ENCODE measurements at places on chromosomes 5 and 9.

- no peak for DNase-seq
Measured at GRCh38 chr5:158026304-158027031, 167.5 kb upstream of the CLINT1 start.

GRCh38 chr9:3468421-3469205, 57.2 kb downstream of the RFX3 start:
- DNase-seq = no peak

DNA sequence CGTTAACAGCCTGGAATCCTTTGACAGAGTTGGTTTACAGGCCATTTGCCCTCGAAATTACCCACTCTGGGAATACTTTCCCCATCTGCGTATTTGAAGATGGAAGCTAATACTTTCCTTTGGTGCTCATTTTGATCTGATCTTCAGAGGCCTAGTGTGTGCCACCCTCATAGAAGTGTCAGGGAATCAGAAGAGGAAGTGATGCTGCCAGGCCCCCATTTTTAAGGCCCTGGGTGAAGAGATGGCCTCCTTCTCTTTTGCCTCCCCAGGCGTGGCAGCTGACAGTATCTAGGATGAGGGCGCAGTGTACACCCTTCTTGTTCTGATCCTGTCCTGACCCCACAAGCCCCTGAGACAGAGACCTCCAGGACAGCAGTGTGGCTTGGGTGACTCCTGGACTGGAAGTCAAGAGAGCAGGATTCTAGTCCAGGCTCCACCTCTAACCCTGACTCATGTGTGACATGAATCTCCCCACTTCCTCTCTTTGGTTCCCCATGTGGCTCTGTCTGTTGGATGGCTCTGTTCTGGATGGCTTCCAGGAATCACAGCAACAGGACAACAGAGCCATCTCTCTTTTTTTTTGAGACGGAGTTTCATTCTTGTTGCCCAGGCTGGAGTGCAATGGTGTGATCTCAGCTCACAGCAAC, 27.8 kb downstream of the CSF1R start:
- DNase-seq = no peak

- DNase-seq = no peak
Measured at GRCh38 chr9:107778661-107779060, 289.1 kb upstream of the KLF4 start.

DNA sequence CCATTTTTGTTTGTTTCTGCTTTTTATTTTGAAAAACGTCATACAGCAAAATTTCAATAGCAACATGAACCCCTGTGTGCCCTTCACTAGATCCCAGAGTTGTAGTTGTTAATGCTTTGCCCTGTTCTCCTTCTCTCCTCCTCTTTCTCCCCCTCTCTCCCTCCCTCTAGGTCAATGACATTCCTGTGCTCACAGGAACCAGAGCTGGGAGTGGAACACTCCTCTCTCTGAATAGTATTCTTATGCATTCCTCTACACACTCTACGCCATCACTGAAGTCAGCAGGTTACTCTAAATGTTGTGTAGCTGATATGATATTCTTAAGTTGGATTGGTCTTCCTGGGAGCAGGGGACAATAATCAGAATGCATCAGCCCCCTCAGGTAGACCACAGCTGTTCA, 243.4 kb downstream of the SYK start:
- no peak for DNase-seq

- peak; percentile 1 for DNase-seq
Measured at GRCh38 chr5:156402387-156402921, 75.5 kb downstream of the SGCD start.

GRCh38 chr9:104287253-104287878, 193.3 kb downstream of the SMC2 start:
- DNase-seq = no peak

DNA sequence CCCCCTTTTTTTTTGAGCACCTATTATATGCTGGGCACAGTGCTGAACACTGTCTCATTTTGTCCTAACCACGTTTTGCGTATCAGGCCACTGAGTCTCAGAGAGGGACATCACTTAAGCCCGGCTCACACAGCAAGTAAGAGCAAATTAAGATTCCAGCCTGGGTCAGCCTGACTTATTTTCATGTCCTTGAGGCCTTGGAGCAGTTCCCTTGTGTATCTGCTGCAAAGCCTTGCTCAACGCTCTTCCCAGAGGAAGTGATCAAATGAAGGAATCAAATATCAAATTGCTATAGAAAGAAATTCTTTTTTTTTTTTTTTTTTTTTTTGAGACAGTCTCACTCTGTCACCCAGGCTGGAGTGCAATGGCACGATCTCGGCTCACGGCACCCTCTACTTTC, 30.7 kb downstream of the ERGIC1 start:
- DNase-seq = no peak

- no peak for DNase-seq
Measured at GRCh38 chr5:145568581-145568980, 266.6 kb downstream of the PRELID2 start.

DNA sequence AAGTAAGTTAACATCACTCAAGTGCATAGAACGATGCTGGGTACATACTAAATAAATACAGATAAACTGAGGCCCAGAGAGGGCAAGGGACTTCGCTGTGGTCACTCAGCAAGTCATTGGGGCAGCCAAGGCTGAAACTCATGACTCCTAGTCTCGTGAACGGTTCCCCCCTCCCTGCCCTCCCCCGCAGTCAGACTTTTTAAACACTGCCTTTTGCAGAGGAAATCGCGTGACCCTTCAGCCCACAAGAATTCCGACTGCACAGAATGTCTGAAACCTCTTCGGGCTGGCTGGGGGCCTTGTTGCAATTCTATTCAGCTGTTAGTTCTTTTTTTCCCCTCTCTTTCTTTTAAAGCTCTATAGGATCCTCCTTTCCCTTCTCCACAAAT, 28.1 kb downstream of the NEK6 start:
- peak; percentile 8 for DNase-seq

DNA sequence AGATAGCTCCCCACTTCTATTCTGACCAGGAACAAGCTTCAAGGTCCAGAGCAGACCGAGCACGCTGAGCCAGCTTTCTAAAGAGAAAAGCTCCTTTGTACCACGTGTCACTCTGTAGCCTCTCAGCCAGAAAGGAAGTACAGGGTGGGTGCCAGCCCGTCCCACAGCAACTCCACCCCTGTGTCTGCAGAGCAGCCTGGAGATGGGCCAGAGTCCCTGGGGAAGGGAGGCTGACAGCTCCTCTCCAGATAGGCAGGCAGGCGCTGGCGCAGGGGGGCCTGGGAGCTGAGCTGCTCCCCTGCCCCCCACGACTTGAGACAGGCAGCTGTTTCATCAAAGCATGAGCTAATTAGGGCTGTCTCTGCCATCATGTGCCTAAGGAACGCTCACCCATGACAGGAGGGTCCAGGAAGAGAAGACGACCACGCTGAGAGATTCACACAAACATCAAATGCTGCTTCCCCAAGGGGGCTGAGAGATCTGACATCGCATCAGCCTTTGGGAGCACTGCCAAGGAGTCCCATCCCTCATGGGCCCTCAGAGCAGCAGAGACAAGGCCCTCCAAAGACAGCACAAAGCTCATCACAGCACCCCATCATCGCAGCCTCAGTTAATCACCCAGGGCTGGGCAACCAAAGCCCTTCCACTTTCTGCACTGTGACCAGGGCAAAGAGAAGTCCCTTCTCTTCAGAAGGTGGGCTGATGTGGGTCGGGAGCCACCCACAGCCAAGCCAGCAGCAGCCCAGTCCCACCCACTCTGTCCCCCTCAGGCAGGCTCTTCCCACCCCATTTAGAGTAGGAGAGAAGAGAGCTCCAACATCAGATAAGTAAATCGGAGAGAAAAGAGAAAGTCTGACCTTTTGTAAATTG, 78.5 kb upstream of the LRRTM2 start:
- DNase-seq = no peak

GRCh38 chr5:31993165-31993961, 180.8 kb downstream of the GOLPH3 start:
- DNase-seq = no peak

GRCh38 chr5:151684690-151685361, 1.9 kb downstream of the SPARC start:
- no peak for DNase-seq

GRCh38 chr5:134798468-134798867, 39.9 kb downstream of the DDX46 start:
- DNase-seq = no peak

DNA sequence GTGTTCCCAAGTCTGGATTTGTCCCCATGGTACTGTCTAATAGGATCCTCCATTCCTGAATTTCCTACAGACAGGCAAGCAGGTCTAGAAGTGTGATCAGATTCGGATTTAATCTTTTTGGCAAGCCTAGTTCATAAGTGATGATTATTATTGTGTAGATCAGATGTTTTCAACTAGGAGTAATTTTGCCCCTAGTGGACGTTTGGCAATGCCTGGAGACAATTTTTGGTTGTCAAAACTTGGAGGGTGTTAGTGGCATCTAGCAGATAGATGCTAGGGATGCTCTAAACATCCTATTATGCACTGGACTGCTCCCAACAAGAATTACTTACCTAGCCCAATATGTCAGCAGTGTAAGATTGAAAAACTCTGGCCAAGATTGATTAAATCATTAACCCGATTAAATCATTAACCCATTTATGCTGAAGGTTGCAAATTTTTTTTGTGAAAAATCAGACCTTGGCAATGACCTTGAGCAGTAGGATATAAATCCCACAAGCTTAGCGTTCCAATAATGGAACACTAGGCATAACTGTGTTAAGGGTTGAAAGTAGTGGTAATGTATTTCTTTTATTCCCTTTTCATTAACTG, 28.2 kb downstream of the TCERG1 start:
- DNase-seq = no peak

DNA sequence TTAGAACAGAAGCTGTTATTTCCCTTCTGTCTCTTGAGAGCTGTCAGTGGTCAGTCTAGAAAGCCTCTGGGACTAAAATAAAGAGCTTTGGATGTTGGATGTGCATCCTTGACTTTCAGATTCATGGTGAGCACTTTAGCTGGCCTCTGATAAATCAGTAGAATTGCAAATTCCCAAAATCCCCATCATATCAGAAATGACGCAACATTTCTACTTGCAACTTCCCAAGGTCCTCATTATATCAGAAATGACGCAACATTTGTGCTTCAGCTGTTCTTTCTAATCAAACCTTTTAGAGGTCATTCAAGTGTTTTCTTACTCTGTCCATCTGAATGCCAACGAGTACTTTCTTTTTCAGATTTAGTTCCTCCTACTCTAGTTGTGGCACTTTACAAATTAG, 167.3 kb upstream of the MOCS2 start:
- no peak for DNase-seq

GRCh38 chr5:78353520-78353919, 6.9 kb upstream of the SCAMP1 start:
- DNase-seq = no peak

GRCh38 chr9:110332766-110333165, 4.9 kb downstream of the TXNDC8 start:
- DNase-seq = no peak

GRCh38 chr5:122030251-122030650, 47.8 kb downstream of the LOX start:
- no peak for DNase-seq

GRCh38 chr5:68344447-68345111, 129.0 kb downstream of the PIK3R1 start:
- peak; percentile 26 for DNase-seq

- no peak for DNase-seq
Measured at GRCh38 chr9:68947842-68948569, 65.9 kb downstream of the PRKACG start.

All from activated CD4-positive, alpha-beta T cell treated with anti-CD3 and anti-CD28 coated beads for 4 hours (primary cell).